ENCODE measurements at places on chromosomes 16 and 17. TPM values are rescaled to one million over a fixed set of nuclear protein-coding genes. Genes with fewer than 3 reads are reported as not detected.

DNA sequence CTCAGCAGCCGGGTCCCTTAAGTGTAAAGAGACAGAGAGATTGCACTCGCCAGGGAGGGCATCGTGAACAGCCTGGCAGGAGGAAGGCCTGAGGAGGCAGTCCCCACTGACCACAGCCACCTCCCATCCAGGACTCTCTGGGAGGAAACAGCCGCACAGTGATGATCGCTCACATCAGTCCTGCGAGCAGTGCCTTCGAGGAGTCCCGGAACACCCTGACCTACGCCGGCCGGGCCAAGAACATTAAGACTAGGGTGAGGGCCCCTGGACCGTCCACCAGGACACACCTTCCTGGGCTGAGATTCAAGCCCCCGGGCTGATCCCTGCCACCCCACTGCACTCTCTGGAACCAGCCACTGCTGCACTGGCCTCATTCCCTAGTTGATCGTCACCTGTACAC is 14.0 kb downstream of the BTBD17 start:
- no peak overlapping the region for H3K27ac ChIP-seq
- no peaks in the 10 kb centered on the region for H3K27me3 ChIP-seq
- no peak overlapping the region for H3K4me3 ChIP-seq
- H3K4me1 ChIP-seq, result no peaks in the 10 kb centered on the region

GRCh38 chr17:72654706-72655105 is 437.8 kb downstream of the SLC39A11 start:
- no peak for DNase-seq
- H3K27ac ChIP-seq, result no peak overlapping the region
- H3K4me3 ChIP-seq, result no peak overlapping the region
- no peaks in the 10 kb centered on the region for H3K4me1 ChIP-seq

GRCh38 chr16:9351440-9351839 is 260.0 kb downstream of the HAPSTR1 start:
- H3K4me1 ChIP-seq, result no peaks in the 10 kb centered on the region
- DNase-seq, result no peak
- no peak overlapping the region for H3K27ac ChIP-seq
- H3K36me3 ChIP-seq, result no peaks in the 10 kb centered on the region
- H3K27me3 ChIP-seq, result no peaks in the 10 kb centered on the region

GRCh38 chr17:16922386-16923096 is 49.4 kb downstream of the TNFRSF13B start:
- H3K4me3 ChIP-seq, result no peak overlapping the region
- H3K27ac ChIP-seq, result no peak overlapping the region
- no peaks in the 10 kb centered on the region for H3K4me1 ChIP-seq
- H3K36me3 ChIP-seq, result no peaks in the 10 kb centered on the region
- H3K27me3 ChIP-seq, result no peaks in the 10 kb centered on the region

DNA sequence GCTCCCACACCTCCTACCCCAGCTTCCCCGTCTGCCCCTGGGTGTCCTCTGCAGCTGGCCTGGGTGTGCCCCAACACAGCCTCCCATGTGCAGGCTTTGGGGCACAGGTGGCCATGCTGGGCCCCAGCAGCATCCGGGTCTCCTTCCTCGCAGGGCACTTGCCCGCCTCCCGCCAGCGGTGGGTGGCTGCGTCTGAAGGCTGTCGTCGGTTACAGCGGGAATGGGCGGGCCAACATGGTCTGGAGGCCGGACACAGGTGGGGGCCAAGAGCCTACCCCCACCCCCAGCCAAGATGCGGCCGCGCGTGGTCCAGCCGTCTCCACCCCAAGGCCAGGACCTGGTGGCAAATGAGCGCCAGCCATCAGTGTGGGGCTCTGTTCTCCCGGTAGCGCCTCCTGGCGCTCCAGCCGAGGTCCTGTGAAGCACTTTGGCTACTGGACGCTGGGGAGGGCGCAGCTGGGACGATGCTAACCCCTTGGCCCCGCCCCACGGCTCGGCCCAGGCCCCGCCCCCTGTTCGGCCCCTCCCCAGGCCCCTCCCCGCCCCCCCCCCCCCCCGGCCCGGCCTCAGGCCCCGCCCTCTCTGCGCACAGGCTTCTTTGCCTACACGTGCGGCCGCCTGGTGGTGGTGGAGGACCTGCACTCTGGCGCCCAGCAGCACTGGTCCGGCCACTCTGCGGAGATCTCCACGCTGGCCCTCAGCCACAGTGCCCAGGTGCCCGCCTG is 7.3 kb upstream of the RHOT2 start:
- no peaks in the 10 kb centered on the region for H3K27me3 ChIP-seq
- no peaks in the 10 kb centered on the region for H3K4me1 ChIP-seq
- H3K4me3 ChIP-seq, result no peak overlapping the region
- no peaks in the 10 kb centered on the region for H3K36me3 ChIP-seq
- DNase-seq, result peak; percentile 95

GRCh38 chr16:7624871-7625766 is 292.5 kb downstream of the RBFOX1 start:
- DNase-seq, result no peak
- no peaks in the 10 kb centered on the region for H3K36me3 ChIP-seq
- H3K27me3 ChIP-seq, result no peaks in the 10 kb centered on the region
- no peak overlapping the region for H3K27ac ChIP-seq

- no peak overlapping the region for H3K27ac ChIP-seq
- DNase-seq, result no peak
- peaks cover 1% of the 10 kb centered on the region for H3K36me3 ChIP-seq
- H3K4me3 ChIP-seq, result no peak overlapping the region
- H3K27me3 ChIP-seq, result no peaks in the 10 kb centered on the region
These were observed 26.6 kb downstream of the STH start for GRCh38 chr17:46025510-46026165.

DNA sequence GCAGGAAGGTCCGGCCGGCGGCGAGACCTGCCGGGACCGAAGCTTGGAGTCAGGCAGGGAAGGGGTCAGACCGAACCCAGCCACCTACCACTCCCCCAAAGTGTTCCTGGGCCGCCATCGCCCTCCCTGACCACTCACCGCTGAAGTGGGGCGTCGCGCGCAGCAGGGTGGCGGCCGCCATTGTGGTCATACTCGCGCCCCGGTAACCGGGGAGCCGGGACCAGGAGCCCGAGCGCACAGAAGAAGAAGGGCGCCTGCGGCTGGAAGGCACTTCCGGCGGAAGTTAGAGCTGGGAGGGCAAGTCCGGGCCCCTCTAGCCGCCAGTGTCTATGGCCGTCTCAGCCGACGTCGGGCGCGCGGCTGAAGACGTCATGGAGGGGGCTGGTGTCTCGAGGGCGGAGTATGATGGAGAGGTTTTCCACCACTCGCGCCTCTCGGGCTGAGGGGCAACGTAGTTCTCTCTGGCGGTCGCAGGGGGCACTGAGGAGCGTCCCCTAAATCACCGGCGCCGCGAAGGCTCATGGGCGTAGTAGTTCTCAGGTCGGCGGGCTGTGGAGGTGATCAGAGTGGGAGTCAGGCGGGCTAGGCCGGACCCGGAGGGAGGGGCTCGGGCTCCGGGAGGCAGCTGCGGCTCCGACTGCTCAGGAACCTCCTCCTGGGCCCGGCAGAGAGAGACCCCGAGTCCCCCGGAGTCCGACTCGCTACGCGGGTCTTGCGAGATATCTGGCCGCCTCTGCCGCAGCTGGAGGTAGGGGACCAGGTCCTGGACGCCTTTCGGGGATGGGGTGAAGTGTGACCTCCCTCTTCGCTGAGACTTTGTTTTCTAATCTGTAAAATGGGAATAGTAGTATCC is at the start of gene TUFM:
Gene TUFM (minus strand): TSS at position 269 of the 853 bp plus-strand sequence. CDS start 79 bp downstream, at position 190.
- H3K4me3 ChIP-seq, result peak within 1 kb of the TSS; percentile 63
- no peaks in the 10 kb centered on the region for H3K4me1 ChIP-seq
- no peak within 1 kb of the TSS for H3K27ac ChIP-seq
- H3K36me3 ChIP-seq, result peaks cover 2% of the 10 kb centered on the region
- no peaks in the 10 kb centered on the region for H3K27me3 ChIP-seq

Gene MT1A
- 4.6 TPM for total RNA-seq

Gene GNGT2
- total RNA-seq, result 1.6 TPM

Gene KRTAP4-1
- total RNA-seq, result not detected

Gene DLX4
- total RNA-seq, result not detected

Gene TRAF7
- 47.7 TPM for total RNA-seq

Gene MPV17L
- 2.4 TPM for total RNA-seq

Gene KRTAP4-8
- not detected for total RNA-seq

Gene GAST
- not detected for total RNA-seq
